ENCODE measurements at places on chromosomes 1 and 21.

DNA sequence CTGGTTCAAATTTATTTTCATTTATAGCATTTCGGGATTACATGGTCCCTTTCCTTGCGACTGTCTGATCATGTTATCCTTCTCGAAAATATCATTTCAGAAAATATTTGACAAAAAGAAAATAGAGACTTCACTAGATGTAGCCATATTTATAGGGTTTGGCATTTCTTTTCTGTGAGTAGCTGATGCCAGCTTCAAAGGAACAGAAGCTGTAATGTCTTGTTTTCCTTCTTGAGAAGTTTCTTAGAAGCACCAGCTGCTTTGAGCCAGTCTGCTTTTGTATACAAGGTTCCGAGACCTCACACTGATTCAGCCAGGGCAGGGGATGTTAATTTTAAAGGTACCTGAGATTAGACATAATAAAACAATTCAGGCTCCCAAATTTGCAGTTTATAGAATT is 248.2 kb downstream of the ZNF648 start:
- no peak for DNase-seq

GRCh38 chr1:173639102-173639501 is 4.0 kb downstream of the TEX50 start:
- DNase-seq: no peak

DNA sequence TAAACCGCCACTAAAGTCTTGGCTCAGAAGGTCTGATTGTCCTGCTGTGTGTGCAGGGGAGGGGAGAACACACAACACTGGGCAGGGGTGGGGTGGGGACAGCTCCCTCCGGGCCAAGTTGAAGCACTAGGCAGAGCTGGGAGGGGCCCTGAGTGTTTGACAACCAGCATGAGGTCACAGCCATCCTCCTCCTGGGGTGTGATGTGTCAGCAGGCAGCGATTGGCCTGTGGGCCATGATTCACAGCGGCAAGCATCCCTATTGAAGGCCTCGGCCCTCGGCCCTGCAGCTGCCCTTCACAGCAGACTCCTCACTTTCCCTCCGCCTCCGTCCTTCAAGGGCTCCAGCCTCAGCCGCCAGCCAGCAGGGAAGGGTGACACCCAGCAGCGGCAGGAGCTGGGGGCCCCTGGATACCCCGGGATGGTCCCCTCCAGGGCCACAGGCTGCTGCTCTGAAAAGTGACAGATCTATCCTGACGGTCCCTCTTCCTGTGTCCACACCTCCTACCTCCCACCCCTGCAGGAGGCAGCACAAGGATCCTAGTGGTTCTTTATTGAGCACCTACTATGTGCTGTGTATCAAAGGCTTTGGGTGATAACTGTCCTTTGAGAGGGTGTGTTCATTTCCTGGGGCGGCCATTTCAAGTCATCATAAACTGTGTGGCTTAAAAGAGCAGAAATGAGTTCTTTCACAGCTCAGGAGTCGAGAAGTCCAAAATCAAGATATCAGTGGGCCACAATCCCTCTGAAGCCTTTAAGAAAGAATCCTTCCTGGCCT is 66.0 kb upstream of the SLC25A33 start:
- DNase-seq: no peak

GRCh38 chr1:84757301-84757700 is 67.0 kb upstream of the SSX2IP start:
- no peak for DNase-seq

All from Panc1 (cell line).